ENCODE measurements at places on chromosomes 11 and 22.

GRCh38 chr11:86047275-86047991 is 21.5 kb downstream of the PICALM start:
- peak; percentile 47 for DNase-seq

GRCh38 chr22:35434061-35434710 is 34.2 kb downstream of the MCM5 start:
- no peak for DNase-seq

DNA sequence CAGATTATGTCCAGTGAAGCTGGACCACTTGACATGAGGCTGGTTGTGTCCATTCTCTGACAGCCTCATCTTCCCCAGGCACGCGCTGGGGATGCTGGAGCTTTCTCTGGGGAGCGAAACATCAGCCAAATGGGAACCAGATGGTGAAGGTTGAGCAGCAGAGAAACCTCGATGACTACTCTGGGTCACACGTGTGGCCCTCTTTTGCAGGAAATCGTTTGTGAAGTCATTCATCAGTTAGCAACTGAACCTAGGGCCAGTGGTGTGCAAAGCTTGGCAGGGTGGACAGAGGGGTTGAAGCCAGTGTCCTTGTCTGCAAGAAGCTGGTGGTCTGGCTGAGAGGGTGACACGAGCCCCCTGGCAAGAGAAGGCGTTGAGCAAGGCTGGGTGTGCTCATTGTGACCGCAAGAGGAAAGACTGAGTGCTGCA is 109.8 kb downstream of the ZBTB16 start:
- DNase-seq = no peak

DNA sequence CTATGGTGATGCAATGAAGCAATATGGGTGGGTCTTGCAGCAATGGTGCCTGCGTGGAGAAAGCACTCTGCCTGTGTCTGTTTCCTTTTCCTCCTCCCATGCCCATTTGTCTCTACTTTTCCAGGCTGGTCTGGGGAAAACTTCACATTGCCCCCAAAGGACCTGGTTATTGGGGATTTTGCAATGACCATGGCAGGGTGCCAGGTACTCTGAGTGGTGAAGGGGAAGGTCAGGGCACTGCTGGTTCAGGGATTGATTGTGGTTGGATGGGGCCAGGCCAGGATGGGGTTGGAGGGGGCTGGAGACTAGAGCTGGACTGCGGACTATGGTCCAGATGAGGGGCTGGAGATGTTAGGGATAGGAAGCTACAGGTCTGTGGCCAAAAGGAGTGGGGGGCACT is 92.1 kb downstream of the INSC start:
- no peak for DNase-seq

- no peak for DNase-seq
Measured at GRCh38 chr11:65478388-65479183, 20.3 kb upstream of the MALAT1 start.

GRCh38 chr11:132839236-132839945 is 692.9 kb downstream of the OPCML start:
- no peak for DNase-seq

GRCh38 chr11:62602141-62603071 is 741 bp upstream of the MTA2 start:
- peak; percentile 76 for DNase-seq

- DNase-seq = peak; percentile 67
Measured at GRCh38 chr22:38824585-38824984, 19.2 kb downstream of the NPTXR start.

GRCh38 chr11:8209208-8209807 is 40.5 kb upstream of the RIC3 start:
- peak; percentile 6 for DNase-seq

GRCh38 chr11:134244593-134244992 is 8.6 kb downstream of the THYN1 start:
- peak; percentile 48 for DNase-seq

GRCh38 chr11:24747275-24748251 is 250.7 kb downstream of the LUZP2 start:
- peak; percentile 24 for DNase-seq

- no peak for DNase-seq
Measured at GRCh38 chr11:133966921-133967598, 10.3 kb upstream of the IGSF9B start.

DNA sequence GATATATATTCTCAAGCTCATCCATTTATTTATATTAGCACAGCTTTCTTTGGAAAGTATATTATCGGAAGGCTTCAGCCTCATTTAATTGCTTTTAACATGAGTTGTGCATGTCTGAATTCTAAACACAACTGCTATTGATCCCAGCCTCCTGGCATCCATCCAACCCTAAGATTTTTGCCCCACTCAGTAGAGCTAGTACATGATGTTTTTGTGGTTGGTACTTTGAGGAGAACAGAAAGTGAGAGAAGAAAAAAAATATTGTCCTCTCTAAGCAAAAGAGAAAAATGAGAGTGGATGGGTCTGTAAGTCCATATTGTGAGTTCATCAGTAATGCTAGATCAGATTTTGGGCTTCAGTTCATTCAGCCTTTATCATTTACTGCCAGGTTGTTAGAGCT is 198.7 kb downstream of the DDX10 start:
- no peak for DNase-seq

DNA sequence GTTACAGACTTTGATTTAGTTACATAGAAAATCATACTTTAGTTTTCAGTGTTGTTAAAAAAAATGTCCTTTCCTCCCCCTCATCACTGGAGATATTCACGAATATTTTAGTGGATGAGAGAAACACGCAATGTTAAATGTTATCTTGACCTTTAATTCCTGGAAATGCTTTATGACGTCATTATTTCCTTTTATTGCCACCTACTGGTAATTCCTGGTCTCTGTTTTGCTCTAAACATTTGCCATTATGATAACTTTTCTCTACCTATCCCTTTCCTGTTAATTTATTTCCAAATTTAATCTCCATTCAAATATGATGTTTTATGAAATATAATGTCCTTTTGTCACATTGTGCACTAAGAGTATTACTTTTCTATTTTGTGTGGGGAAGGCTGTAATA is 770.6 kb downstream of the FAM181B start:
- DNase-seq = peak; percentile 1

GRCh38 chr22:27720860-27721259 is 80.7 kb downstream of the MN1 start:
- no peak for DNase-seq

- no peak for DNase-seq
Measured at GRCh38 chr22:21876486-21877176, 9.2 kb upstream of the MAPK1 start.

DNA sequence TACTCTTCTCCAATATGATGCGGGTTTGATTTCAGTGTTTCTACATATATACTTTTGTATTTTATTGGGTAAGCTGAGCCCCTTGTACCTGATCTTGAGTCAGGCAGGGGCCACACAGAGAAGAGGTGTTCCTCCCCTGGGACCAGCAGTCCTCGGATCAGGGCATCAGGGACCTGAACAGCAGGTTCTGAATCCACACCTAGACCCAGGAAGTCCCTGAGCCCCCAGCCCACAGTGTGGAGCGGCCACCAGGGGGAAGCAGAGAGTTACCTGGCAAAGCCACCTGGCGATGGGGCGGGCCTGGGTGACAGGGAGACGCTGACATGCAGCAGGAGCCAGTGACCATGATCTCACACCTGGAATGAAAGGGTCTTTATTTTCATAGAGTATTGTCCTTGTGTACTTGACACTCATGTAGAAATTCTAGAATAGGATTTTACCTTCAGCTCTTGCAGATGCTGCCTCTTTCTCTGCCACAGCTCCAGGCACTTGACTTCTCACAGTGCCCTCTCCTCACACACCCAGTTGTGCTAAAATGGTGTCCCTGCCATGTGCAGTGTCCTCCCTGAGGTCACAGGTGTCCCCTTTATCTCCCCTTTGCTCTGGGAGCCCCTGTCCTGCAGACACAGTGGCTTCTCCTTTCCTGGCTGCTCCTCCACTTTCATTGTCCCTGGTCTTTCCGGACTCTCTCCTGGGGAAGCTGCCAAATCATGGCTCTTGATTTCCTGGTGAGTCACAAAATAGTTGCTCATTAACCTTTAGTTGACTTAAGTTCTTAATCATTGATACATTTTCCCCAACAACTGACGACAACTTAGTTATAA is 48.5 kb downstream of the GGTLC2 start:
- DNase-seq = peak; percentile 83

DNA sequence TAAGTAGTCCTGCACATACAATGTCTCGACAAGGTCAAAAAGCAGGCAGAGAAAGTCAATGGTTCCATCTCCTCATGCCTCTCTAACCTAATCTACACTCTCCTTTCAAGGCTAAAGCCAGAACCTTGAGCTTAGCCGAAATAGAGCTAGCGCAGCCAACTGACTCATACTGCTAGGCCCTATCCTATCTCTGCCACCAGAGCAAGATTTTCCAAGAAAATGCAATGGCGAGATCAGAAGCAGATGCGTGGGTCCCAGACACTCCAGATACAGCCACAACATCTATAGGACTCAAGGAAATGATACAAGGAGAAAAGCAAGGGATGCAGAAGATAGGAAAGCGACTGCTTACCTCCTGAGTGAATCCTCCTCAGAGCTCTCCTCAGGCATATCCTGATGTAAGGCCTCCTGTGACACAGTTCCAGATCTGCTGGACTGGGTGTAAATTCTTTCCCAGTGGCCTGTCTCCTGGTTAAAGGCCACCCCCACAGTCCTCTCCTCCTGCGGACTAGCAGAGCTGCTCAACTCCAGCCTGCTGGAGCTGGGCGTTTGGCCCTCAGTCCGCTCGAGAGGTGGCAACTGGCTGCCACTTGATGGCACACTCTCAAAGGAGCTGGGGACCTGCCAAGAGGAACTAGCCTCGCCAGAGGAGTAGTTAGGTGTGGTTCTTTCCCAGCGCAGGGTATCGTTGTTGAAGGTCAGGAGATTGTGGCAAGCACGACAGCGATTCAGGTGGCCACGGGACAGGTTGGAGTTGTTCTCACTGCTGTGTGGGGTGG is 52.0 kb downstream of the AMBRA1 start:
- no peak for DNase-seq

DNA sequence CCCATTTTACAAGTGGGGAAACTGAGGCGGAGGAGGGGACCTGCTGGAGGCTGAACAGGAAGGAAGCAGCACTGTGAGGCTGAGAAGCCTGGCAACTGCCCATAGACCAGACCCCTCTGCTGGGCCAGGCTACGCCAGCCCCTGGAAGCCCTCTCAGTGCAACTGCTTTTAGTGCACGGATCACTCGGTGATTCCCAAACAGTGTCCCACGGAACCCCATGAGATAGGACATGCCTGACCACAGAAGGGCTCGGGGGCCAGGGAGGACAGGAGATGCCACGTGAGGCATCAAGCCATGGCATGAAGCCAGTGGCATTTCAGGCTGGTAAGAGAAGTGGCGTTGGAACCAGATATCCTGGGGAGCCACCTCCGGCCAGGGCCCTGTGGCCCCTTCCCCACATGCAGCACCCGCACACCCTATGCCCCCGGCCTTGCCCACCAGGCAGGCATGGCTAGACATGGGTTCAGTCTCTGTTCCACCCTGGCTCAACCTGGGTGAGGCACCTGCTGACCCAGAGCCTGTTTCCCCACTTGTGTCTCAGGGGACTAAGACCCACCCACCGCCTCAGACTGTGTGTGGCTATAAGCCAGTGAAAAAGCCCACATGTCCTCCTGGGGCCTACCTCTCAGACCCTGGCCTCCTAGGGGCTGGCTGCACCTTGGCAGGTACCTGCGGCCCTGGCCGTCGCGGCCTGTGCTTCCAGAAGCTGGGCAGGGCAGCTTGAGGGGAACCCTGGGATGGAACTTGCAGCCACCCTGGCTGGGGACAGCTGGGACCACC is 84.1 kb downstream of the WNT7B start:
- DNase-seq = no peak

DNA sequence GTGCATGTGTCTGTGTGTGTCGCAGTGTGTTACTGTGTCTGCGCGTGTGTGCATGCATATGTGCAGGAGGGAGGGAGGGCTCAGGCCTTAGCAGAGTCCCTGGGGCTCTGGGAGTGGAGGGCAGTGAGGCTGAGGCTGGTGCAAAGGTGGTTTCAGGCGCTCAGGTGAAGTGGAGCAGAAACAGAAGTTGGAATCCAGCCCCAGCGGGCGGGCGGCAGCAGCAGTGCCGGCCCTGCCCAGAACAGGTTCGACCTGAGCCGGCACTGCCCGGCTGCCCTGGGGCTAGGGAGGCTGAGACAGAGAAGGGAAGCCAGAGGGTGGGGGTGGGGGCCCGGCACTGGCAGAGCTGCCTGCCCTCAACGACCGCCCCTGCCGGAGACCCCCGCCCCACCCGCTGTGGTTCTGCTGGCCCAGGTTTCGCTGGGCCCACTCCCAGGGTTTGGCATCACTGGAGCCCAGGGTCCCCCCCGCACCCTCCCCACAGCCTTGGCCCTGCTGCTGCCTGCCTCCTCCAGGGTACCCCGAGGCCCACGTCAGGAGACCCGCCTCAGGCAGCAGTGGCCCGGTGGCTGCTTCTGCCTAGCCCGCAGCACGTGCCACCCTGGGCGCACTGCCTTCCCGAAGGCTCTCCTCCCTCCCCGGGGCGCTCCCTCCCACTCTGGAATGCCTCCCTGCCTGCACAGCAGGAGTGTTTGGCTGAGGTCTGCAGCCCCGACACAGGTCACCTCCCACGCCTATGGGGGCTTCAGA is 13.3 kb downstream of the ASCL2 start:
- DNase-seq = peak; percentile 88

DNA sequence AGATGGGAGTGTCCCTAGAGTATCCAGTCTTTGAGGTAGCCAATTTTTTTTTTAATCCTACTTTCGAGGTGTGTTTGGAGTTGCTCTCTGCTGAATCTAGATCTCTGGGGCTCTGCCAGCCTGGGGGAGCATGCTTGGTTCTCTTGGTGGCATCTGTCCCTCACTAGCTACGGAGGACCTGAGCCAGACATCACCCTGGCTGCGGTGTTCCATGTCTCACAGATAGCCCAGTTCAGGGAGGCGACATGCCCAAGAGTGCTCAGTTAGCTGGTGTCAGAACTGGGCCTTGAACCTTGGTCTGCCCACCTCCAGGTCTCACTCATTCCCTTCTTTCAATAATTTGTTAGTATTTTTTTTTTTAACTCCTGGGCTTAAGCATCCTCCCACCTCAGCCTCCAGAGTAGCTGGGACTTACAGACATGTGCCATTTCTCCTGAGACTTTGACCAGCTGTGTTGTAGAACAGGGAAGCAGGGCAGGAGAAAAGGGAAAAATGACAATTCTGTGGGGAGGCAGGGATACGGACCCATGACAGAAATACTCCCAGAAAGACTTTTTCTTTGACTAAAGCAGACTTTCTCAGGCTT is 621 bp downstream of the HMOX1 start:
- DNase-seq = no peak

- DNase-seq = no peak
Measured at GRCh38 chr22:43541462-43542407, 129.9 kb downstream of the MPPED1 start.

GRCh38 chr11:111438168-111438567 is 59.1 kb upstream of the POU2AF1 start:
- no peak for DNase-seq

DNA sequence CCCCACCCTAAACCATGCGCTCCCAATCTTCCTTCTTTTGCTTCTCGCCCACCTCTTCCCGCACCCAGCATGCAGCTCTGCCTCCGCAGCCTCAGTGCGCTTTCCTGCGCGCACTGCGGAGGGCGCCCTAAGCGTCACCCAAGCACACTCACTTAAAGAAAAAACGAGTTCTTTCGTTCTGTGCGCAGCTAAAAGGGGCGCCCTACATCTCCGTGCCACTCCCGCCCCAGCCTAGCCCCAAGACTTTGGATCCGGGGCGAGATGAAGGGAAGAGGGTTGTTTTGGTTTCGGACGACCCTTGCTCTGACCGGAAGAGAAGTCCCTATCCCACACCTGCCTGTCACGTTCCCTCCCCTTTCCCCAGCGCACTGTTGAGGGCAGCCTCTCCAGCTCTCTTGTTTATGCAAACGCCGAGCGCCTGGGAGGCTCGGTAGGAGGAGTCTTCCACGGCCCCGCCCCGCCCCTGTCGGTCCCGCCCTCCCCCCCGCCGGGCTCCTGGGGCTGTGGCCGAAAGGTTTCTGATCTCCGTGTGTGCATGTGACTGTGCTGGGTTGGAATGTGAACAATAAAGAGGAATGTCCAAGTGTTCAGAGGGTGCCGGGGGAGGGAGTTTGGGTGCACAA is 5.3 kb downstream of the VSIG2 start:
- peak; percentile 79 for DNase-seq
